ENCODE measurements at places on chromosomes 5 and 9. TPM values are rescaled to one million over a fixed set of nuclear protein-coding genes. Genes with fewer than 3 reads are reported as not detected.

Gene CFAP90
- not detected for total RNA-seq

Gene BAAT
- total RNA-seq = 1.2 TPM

Gene RAD1
- total RNA-seq = 17.4 TPM

Gene ANKRD18A
- total RNA-seq = not detected

Gene NR2F1-AS1
- not detected for total RNA-seq

Gene NLN
- 27.8 TPM for total RNA-seq

- no peak for DNase-seq
Measured at GRCh38 chr5:145543968-145544367, 291.2 kb downstream of the PRELID2 start.

- no peak for DNase-seq
Measured at GRCh38 chr5:144048259-144048856, 122.1 kb downstream of the YIPF5 start.

GRCh38 chr5:178586396-178586795 is 3.8 kb downstream of the COL23A1 start:
- DNase-seq = no peak

DNA sequence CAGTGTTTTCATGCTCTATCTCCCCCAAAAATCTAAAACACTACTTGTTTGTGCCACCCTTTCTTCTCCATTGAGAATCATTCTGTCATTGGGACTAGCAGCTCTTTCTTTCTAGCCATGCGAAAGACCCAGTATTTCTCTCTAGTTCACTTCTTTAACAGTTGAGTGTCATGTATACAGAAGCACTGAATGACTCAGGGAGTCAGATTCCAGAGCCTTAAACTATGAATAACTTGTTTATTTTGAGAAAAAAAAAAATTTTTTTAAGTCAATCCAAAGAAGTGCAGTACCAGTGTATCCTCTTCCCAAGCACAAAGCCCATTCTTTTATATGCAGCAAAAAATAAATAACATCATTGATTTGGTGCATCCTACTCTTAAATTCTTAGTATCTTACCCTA is 415.4 kb upstream of the GRAMD2B start:
- DNase-seq = no peak

DNA sequence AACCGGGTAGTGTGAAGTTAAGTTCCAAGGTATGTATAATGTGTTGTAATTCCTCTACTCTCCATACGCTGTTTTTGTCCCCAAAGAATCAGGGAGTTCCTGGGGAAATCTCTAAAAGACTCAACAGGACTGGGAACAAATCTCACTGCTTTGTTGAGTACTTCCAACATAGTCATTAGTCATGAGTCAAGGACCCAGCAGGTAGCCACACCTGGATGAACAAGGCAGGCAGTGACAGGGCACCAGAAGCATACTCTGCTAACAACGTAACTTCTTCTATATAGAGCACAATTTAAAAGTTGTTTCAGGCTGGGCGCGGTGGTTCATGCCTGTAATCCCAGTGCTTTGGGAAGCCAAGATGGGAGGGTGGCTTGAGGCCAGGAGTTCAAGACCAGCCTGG is 126.8 kb downstream of the SLC1A3 start:
- no peak for DNase-seq

DNA sequence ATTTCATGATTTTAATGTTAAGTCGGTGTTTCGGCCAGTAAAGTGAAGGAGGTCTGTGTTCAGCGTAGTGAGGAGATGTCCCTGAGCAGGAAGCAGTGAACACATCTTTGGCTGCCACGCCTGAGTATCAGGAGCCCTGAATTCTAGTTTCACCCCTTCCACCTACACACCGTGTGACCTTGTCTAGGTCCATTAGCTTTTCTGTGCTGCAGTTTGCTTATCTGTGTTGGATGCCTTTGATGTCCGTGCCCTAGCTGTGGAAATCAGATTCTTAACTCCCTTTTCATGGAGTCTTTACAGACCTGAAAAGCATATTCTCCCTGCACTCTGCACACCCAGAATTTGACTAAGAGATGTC is 601 bp downstream of the FBXO38 start:
- DNase-seq = no peak

DNA sequence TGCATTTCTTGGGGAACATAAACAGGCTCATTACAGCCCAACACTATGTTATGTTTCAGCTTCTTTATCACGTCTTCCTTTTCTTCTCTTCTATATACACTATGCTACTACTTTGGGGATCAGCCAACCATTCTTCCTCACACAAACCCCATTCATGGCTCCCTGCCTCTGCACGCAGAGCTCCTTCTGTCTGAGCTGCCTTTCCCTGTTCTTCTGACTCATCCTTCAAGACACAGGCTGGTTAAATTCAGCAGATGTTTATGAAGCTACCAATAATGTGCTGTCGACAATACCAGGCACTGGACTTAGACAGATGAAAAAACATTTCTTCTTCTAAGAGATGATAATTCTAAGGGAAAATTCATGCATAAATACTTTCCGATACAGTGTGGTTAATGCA is 102.5 kb upstream of the TXNDC8 start:
- no peak for DNase-seq

DNA sequence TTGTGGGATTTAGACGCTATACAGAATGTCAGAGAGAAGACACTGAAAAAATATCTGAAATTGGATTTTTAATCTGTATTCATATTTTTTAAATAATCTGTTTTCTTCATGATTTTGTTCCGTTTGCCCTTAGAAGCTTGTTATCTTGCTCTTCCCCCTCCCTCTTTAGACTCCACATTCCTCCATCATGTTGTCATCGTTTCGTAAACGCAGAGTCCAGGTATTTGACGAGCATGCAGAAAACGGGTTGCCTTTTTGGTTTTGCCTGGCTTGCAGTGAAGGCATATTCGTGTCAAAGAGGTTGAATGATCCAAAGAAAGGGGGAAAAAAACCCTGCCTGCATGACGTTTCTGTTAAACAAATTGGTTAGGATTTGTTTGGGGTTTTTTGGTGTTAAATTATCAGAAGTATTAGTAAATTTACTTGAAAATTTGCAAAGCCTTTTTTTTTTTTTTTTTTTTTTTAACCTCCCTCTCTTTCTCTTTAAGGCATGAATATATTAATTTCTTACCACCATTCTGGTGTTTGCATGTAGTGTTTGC is 2.9 kb downstream of the SPTAN1 start:
- no peak for DNase-seq

GRCh38 chr9:20837166-20837565 is 153.1 kb downstream of the FOCAD start:
- no peak for DNase-seq

GRCh38 chr5:151164687-151165392 is 7.3 kb upstream of the ANXA6 start:
- peak; percentile 65 for DNase-seq

DNA sequence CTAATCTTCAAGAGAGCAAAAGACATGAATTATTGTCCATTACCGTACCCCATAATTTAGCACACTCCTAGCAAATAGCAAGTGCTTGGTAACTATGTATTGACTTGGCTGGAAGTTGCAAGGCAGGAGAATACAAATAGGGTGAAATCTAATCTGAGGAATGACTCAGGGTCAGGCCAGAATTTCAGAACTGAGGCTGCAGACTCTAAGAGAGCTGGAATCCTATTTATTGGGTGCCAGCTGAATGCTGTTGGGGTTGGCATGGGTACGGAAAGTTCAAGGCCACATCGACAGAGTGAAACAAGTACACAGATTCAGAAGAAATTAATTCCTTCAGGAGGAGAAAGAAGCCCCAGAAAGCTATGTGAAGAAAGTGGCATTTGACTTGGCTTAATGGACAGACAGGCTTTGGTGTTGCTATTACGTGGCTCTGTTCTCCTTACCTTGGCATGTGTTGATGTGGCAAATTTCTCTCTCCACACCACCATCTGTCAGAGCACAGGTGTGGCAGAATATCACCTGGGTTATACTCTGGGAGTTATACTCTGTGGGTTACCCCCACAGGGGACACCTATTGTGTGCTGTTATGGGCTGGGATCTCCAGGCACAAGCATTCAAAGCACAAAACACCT is 20.9 kb upstream of the ASTN2 start:
- DNase-seq = no peak

DNA sequence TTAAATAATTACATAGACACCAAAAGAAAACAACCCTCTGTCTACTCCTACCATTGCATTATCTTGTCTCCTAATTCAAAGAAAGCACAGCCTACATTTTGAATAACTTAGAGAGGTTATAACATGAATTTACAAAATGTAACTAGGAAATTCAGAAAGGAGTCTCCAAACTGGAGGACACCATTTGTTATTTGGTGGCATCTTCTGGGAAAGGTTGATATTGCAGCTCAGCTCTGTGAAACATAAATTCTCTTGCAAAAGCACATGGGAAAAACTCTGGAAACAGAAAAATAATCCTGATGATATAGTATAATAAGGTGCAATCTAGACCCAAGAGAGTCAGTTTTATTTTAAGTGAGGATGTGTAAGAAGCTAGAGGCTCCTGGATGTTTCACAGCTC is 215.3 kb downstream of the MLLT3 start:
- no peak for DNase-seq

- DNase-seq = no peak
Measured at GRCh38 chr5:136295914-136296313, 69.4 kb downstream of the TRPC7 start.

DNA sequence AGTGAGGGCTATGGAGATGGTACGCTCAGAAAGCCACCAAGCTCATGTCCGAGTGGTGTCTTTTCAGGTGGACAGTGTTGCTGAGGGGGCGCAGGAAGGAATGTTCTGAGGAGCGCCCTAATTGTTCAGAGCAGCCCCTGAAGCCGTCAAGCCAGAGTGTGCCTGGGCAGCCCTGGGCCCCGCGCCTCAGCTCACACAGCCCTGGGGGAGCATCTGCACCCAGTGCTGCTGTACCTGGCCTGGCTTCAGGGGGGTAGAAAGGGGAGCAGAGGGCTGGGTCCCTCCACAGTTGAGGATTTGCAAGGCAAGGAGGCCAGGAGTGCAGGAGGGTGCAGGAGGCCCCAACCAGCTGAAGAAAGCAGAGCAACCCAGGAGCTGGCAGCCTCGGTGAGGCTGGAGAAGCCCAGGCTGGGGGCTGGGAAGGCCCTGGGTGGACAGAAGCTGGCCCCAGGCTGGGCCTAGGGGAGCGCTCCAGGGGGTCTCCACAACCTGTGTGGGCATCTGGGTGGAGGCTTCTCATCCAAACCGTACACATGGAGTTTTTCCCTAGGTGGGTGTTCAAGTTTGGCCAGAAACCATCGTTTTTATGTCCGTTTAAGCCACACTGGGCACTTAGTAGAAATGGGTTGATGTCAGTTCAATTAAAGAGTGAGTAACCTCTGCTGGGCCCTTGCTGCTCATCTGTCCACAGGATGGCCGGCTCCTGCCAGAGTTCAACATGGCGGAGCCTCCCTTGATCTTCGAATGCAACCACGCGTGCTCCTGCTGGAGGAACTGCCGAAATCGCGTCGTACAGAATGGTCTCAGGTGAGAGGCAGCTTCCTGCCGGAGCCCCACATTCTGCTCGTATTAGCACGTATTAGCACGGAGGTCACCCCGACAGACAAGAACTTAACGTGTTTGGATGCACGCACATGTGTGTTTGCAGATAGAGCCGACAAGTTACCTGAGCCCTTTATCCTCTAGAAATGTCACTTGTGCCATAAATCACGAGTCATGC is 62.0 kb upstream of the CACNA1B start:
- DNase-seq = no peak

DNA sequence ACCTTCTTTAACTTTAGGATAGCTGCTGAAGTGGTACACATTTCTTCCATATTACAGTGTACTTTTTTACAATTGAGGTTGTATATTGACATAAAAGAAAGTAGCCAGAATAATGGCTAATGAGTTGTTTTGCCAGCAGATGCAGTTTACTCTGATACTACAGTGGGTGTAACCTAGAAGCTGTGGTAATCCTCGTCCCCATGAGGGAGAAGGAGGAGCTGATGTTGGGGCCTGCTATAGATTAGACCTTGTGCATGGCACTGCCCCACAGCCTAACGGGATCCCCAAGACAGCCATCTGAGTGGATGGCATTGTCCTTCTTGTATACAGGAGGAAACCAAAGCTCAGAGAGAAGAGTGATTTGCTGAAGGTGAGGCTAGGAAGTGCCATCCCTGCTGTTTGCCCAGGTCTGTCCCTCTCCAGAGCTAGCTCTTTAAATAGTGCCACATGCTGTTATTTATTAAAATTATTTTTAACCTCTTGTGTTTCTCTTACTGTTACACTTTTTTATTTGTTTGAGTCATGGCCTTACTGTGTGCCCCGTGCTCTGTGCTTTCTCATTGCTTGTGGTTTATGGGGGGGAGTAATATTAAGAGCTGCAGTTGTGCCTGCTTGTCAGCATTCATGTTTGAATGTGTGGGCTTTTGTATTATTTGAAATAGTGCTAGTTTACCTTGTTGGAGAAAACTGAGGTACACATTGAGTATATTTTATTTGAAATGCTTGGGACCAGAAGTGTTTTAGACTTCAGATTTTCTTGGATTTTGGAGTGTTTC is 65.3 kb downstream of the ICE1 start:
- no peak for DNase-seq

- no peak for DNase-seq
Measured at GRCh38 chr5:135545099-135545498, 9.3 kb upstream of the NEUROG1 start.

Measured in gastrocnemius medialis (tissue), 4 donors.